ENCODE measurements at places on chromosomes 3 and 15. TPM values are rescaled to one million over a fixed set of nuclear protein-coding genes. Genes with fewer than 3 reads are reported as not detected.

DNA sequence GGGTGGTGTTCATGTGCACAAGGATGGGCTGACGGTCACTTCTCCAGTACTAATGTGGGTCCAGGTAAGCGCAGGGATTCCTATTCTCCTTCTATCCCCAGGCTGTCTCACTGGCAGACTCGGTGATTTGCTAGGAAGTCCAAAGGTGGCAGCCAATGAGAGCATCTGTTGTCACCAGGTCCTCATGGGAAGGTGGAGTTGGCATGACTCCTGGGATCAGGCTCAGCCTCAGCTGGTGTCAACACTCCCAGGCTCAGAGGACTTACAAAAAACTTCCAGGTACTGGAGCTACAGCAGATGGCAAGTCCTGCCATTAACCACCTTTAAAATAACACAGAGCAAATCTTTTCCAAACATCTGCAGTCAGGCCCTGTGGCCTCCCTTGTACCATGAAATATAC lies 13.8 kb downstream of the XYLB start:
- no peak for DNase-seq
- no peaks in the 10 kb centered on the region for H3K27me3 ChIP-seq
- H3K4me3 ChIP-seq = no peak overlapping the region
- H3K4me1 ChIP-seq = no peaks in the 10 kb centered on the region
- H3K36me3 ChIP-seq = peaks cover 12% of the 10 kb centered on the region
- no peak overlapping the region for H3K27ac ChIP-seq

- peaks cover 10% of the 10 kb centered on the region for H3K4me1 ChIP-seq
- no peak overlapping the region for H3K4me3 ChIP-seq
- H3K36me3 ChIP-seq = no peaks in the 10 kb centered on the region
- no peak for DNase-seq
These were observed 1.7 kb downstream of the SPATA12 start for GRCh38 chr3:57062101-57062631.

GRCh38 chr3:185317674-185318073 lies 45.3 kb upstream of the MAP3K13 start:
- H3K27ac ChIP-seq = peak overlapping the region; percentile 60
- H3K27me3 ChIP-seq = no peaks in the 10 kb centered on the region
- no peaks in the 10 kb centered on the region for H3K36me3 ChIP-seq

- no peaks in the 10 kb centered on the region for H3K4me1 ChIP-seq
- no peak overlapping the region for H3K27ac ChIP-seq
- no peak overlapping the region for H3K4me3 ChIP-seq
These were observed 161.8 kb downstream of the SNRK start for GRCh38 chr3:43448098-43448497.

DNA sequence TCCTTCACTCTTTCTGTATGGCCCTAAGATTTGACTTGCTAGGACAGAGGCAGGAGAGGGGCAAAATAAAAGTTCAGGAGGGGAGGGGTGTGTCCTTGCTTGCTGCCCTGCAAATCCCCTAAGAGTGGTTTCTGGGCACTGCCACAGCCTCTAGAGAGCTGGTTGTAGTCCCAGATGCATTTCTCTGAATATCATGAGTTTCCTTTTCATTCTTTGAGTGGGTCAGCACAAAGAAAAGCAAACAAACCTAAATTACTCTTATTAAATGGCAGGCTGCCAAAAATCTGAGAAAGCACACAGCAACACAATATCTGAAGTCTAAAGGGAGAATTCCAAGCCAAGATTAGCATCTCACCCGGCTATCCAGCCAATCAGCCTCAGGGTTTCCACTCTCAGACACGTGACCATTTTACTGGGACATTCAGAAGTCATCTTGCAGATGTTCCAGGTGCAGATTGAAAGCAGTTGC lies 919.3 kb downstream of the TUSC7 start:
- no peaks in the 10 kb centered on the region for H3K27me3 ChIP-seq
- peaks cover 10% of the 10 kb centered on the region for H3K4me1 ChIP-seq
- no peak overlapping the region for H3K27ac ChIP-seq
- peak; percentile 39 for DNase-seq
- H3K36me3 ChIP-seq = no peaks in the 10 kb centered on the region

Gene GOLGA6L1
- not detected for total RNA-seq

Gene GAP43
- total RNA-seq = 2.1 TPM

Gene ALAS1
- total RNA-seq = 35.4 TPM

Gene CNTN3
- 0.36 TPM for total RNA-seq

- peak; percentile 87 for DNase-seq
- H3K4me1 ChIP-seq = no peaks in the 10 kb centered on the region
- H3K27me3 ChIP-seq = peaks cover 33% of the 10 kb centered on the region
These were observed 848 bp upstream of the CADPS start for GRCh38 chr3:62876064-62876463.

DNA sequence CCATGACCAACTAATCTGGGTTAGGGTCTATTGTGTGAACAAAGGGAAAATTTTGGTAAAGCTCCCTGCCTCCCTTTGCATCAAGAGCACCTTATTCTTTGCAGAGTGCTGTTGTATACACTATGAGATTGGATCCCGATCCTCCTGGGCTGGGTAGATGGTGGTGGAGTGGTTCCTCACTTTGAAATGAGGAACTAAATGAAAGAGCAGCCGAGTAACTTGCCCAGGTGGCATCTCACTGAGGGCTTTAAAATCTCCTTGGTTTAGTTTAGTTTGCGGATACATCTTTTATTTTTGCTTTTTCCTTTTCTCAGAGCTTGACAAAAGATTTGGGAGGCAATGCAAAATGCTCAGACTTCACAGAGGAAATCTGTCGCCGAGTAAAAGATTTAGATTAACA lies 19.4 kb downstream of the IDH3A start:
- H3K27me3 ChIP-seq = no peaks in the 10 kb centered on the region
- H3K4me3 ChIP-seq = no peak overlapping the region
- H3K4me1 ChIP-seq = no peaks in the 10 kb centered on the region
- no peak overlapping the region for H3K27ac ChIP-seq
- peaks cover 67% of the 10 kb centered on the region for H3K36me3 ChIP-seq

Gene TMOD2
- total RNA-seq = 9.8 TPM

DNA sequence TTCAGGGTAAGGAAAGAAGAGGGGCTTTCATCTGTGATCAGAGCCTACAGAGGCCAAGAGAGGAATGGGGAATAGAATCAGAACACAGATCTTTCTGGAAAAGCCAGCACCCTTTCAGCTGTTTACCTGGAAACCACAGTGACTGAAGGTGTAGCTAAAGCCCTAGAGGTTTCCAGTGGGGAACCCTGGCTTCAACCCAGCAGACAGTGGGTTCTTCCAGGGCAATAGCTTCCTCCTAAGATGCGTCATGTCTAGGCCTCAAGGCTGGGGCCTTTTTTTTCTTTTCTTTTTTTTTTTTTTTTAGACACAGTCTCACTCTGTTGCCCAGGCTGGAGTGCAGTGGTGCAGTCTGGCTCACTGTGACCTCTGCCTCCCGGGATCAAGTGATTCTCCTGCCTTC lies 3.1 kb upstream of the CPNE9 start:
- no peak overlapping the region for H3K4me3 ChIP-seq
- DNase-seq = no peak
- peaks cover 7% of the 10 kb centered on the region for H3K36me3 ChIP-seq
- H3K27me3 ChIP-seq = peaks cover 10% of the 10 kb centered on the region
- H3K4me1 ChIP-seq = peaks cover 6% of the 10 kb centered on the region
- H3K27ac ChIP-seq = no peak overlapping the region

Gene CCR9
- not detected for total RNA-seq

GRCh38 chr3:123791417-123791816 lies 92.7 kb downstream of the MYLK start:
- H3K27ac ChIP-seq = peak overlapping the region; percentile 65
- no peaks in the 10 kb centered on the region for H3K27me3 ChIP-seq
- DNase-seq = peak; percentile 3
- peaks cover 48% of the 10 kb centered on the region for H3K4me1 ChIP-seq
- peaks cover 52% of the 10 kb centered on the region for H3K36me3 ChIP-seq
- H3K4me3 ChIP-seq = no peak overlapping the region

- DNase-seq = peak; percentile 39
- H3K4me3 ChIP-seq = no peak overlapping the region
- H3K36me3 ChIP-seq = no peaks in the 10 kb centered on the region
- no peaks in the 10 kb centered on the region for H3K4me1 ChIP-seq
These were observed 10.4 kb upstream of the ACAP2 start for GRCh38 chr3:195453236-195453635.

Gene DBR1
- 17.1 TPM for total RNA-seq

GRCh38 chr3:38590521-38590920 lies 59.0 kb downstream of the SCN5A start:
- H3K4me1 ChIP-seq = no peaks in the 10 kb centered on the region
- H3K4me3 ChIP-seq = no peak overlapping the region
- H3K27me3 ChIP-seq = no peaks in the 10 kb centered on the region
- H3K36me3 ChIP-seq = no peaks in the 10 kb centered on the region
- no peak for DNase-seq

DNA sequence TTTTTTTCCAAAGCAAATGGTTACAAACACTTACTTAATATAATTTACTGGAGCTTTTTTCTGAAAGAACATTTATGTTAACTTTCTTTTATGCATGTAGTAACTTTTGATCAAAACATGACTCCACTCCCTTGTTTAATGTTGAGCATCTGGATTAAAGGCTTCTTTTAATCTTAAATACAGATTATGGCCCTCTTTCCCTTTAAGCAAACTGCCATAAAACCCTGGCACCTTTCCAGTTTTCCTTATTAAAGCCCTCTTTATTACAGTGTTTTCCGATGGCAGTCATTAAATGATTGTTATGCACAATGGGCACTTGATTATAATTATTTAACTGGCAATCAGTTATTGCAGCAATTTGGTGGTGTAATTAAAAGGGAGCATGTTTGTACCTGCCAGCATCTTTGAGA lies 167.0 kb downstream of the VGLL4 start:
- no peak for DNase-seq
- no peaks in the 10 kb centered on the region for H3K36me3 ChIP-seq
- peaks cover 31% of the 10 kb centered on the region for H3K4me1 ChIP-seq
- peak overlapping the region; percentile 92 for H3K27ac ChIP-seq

Gene CFAP100
- not detected for total RNA-seq

DNA sequence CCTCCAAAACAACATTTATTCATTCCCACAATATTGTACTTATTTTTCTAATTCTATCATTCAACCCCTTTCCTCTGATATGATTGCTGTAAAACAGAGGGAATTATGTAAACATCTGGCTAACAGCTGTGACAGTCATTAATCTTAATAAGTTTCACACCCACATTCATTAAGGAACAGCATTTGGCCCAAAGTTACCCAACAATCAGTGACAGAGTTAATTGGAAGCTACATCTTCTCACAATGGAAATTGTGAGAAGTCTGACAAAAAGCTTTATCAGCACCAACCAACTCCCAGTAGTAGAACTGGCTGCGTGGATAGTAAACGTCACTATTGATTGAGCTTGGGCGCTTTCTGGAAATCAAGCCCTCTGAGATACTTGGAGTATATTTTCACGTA lies 165.8 kb upstream of the SLC24A5 start:
- no peak for DNase-seq
- no peak overlapping the region for H3K4me3 ChIP-seq
- no peak overlapping the region for H3K27ac ChIP-seq
- no peaks in the 10 kb centered on the region for H3K36me3 ChIP-seq
- H3K27me3 ChIP-seq = no peaks in the 10 kb centered on the region

DNA sequence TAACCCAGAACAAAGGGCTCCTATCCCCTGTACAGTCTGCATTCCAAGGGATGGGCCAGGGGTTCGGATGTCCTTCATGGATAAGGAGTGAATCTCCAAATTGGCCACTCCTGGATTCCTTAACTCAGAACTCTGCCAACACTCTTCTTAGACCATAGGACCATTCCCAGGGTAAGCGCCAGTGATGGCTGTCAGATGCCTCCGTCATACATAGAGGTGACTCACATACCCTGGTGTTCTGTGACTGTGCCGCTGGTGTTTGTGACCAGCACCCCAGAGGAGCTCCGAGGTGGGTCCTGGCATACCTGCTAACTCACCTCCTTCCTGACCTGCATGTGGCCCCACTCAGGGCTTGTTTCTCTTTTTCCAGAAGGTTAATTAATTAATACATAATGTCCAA lies 134.7 kb downstream of the KLF13 start:
- peak; percentile 29 for DNase-seq
- H3K4me3 ChIP-seq = no peak overlapping the region
- peaks cover 28% of the 10 kb centered on the region for H3K4me1 ChIP-seq
- peaks cover 12% of the 10 kb centered on the region for H3K27me3 ChIP-seq

GRCh38 chr15:89808160-89808870 lies 6.3 kb downstream of the ANPEP start:
- H3K27me3 ChIP-seq = no peaks in the 10 kb centered on the region
- H3K4me1 ChIP-seq = peaks cover 28% of the 10 kb centered on the region
- H3K27ac ChIP-seq = peak overlapping the region; percentile 45

DNA sequence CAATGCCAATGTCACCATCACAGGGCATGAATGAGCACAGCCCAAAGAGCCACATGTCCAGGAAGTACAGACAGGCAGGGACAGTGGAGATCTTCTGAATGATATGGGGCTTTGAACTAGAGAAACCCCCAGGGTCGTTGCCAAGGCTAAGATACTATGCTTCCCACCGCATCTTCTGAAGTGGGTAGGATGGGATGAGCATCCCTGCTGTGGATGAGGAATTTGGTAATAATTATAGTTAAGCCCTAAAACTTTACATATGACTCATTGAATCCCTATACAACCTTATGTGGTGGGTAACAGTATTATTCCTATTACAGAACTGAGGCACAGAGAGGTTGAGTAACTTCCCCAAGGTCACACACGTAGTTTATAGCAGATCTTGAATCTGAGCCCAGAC lies 44.2 kb downstream of the WNT5A start:
- no peaks in the 10 kb centered on the region for H3K36me3 ChIP-seq
- no peak overlapping the region for H3K4me3 ChIP-seq
- DNase-seq = no peak
- H3K27ac ChIP-seq = no peak overlapping the region

DNA sequence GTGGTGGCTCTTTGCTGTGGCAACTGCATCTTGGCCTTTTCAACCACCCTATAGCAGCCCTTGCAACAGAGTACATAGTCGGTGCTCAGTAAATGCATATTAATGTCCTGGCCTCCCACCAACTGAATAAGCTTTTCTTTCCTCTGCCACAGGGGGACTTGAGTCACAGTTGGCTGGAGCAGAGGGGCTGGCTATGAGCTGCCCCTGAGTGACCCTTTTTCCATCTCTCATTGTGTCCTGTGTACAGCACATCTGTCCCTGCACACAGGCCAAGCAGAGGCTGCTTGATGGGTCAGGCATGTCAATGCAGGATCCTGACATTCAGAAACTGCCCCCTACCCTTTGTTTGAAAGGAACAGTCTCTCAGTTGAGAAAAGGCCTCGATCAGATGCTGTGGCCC lies 22.4 kb downstream of the SPSB4 start:
- H3K4me3 ChIP-seq = no peak overlapping the region
- H3K4me1 ChIP-seq = peaks cover 8% of the 10 kb centered on the region
- no peaks in the 10 kb centered on the region for H3K27me3 ChIP-seq
- H3K27ac ChIP-seq = no peak overlapping the region
- DNase-seq = peak; percentile 69

Gene FBXW12
- total RNA-seq = not detected

- no peaks in the 10 kb centered on the region for H3K4me1 ChIP-seq
- no peaks in the 10 kb centered on the region for H3K36me3 ChIP-seq
- no peaks in the 10 kb centered on the region for H3K27me3 ChIP-seq
- no peak overlapping the region for H3K4me3 ChIP-seq
- no peak overlapping the region for H3K27ac ChIP-seq
These were observed 96.6 kb downstream of the FHIT start for GRCh38 chr3:61154457-61155198.

DNA sequence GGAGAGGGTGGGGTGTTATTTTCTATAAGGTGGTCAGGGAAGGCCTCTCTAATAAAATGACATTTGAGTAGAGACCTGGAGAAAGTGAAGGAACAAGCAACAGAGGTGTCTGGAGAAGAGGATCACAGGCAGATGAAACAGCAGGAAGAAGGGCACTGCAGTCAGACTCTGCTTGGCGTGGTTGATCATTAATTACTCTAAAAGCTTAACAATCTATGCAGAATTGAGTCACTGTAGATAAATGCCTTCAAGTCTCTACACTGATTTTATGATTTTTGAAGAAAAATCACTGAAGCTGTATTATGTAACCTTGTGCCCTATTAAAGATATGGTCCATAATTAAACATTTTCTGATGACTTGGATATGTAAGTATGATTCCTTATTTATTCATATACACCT lies 114.2 kb downstream of the TNIK start:
- peaks cover 83% of the 10 kb centered on the region for H3K27me3 ChIP-seq
- DNase-seq = no peak
- H3K36me3 ChIP-seq = no peaks in the 10 kb centered on the region
- no peak overlapping the region for H3K27ac ChIP-seq
